Stimulated activated CD8-positive, alpha-beta memory T cell treated with anti-CD3 and anti-CD28 coated beads, Interleukin-4, amount 100 ng/mL, for 1 hour (primary cell): ENCODE measurements at places on chromosomes 7 and 10.

DNA sequence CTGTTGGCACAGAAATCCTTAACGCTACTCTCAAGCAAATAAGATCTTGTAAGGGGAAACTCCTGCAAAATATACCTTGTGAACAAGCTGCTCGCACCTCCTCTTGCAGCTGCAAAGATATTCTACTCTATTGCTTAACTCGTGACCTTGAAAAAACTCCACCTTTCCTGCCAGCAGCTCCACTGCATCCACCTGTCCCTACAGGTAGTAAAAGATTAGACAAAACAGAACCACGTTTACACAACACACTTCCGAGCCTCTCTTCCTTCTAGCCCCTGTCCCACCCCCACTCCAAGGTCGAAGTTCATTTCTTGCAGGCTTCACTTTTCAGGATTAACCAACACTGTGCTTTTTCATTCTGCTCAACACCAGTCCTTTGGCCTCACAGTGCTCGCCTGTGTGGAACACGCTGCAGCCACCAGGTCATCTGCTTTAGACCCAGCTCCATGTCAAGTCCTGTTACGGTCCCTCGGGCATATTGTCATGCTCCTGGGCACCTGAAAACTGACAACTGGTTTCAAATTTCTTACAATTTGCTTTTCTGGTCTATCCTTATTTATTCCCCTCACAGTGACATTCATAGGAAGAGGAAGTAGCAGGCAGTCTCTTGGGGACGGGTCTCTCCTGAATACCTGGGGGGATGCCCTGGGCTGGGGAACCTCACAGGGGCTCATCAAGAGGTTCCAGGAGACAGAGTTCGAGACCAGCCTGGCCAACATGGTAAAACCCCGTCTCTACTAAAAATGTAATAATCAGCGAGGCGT is 165.8 kb upstream of the KLF14 start:
- no peak for DNase-seq

- no peak for DNase-seq
Measured at GRCh38 chr10:15216700-15217099, 48.2 kb upstream of the NMT2 start.

DNA sequence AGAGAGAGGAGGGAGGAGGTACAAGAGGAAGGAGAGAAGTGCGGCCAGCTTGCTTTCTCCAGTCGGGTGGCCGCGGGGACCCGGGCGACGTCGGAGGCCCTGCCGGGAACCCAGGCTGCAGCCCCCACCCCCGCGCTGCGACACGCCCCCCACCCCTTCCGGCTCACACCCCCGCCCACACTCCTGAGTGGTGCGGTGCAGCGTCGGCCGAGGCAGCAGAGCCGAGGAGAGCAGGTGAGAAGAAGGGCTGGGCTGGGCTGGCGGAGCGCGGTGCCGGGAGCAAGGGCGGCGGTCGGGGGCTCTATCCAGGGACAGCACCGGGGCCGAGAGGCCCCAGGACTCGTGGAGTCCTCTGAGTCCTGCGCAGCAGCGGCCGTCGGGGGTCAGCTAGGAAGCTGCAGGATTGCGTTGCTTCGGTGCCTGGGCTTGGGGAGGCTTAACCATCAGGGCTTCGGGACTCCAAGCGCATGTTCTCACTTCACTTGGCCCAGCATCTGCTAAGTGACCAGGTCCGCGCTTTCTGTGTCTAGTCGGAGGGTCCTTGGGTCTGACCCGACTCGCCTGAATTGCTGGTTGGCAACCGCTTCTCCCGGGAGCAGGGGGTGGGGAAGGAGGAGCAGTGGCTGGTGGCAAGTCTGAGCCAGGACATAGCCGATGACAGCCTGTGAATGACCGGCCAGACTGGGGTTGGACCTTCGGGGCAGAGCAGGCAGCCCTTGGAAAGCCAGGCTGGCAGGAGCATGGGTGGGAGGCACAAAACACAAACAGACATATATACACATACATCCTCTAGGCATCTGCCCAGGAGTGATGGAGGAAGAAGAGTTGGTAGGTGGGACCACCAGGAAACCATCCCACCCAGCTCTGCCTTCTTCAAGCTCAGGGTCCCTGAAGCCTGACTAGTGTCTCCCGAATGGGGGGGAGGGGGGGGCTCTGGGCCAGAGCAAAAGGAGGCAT is 683 bp downstream of the CHAT start:
- DNase-seq: no peak

DNA sequence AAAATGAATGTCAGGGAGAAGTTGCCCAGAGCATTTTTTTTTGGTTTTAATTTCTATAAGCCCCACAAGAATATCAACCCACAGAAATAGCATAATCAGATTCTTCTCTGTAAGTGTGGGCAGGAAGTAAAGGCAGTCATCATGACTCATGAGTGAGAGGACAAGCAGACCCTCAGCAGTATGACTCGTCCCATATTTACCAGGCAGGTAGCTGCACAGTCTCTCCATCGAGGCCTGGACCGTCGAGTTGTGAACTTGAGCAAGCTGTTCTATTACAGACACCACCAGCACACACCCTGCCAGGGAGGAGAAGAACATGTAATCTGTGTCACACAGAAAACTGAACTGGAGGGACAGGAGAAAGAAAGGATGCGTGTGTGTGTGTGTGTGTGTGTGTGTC is 37.8 kb downstream of the AOAH start:
- no peak for DNase-seq

- DNase-seq: no peak
Measured at GRCh38 chr10:45534572-45534971, 138.0 kb downstream of the ZFAND4 start.

DNA sequence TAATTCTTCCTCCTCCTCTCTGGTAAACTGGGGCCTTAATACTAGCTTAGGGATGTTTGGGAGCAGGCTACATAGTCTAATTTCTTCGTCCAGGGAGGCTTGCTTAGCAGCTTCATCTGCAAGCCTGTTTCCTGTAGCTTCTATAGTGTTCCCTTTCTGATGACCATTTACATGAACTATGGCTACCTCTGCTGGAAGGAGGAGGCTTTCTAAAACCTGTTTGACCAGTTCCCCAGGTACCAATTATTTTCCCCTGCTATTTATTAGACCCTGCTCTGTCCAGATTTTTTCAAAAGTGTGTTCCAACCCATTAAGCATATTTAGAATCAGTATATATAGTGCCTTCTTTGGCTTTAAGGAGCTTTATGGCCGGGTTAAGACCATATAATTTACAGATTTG is 38.8 kb upstream of the DNAH11 start:
- no peak for DNase-seq

DNA sequence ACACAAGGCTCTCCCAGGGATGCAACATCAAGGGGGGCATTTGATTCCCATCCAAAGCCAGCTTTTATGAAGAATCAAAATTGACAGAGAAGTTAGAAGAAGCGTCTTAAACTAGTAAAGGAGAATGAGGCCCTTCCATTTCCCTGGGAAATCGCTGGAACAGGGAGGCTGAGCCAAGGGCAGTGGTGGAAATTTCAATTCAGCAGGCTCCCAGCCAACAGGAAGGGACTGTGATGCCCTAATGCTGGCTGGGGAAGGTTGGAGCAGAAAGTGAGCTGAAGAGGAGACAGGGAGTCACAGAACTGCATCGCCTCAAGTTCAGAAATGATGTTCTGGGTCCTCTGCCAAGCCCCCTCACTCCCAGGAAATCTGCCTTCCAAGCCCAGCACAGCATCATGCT is 517.3 kb downstream of the GRID1 start:
- DNase-seq: no peak

DNA sequence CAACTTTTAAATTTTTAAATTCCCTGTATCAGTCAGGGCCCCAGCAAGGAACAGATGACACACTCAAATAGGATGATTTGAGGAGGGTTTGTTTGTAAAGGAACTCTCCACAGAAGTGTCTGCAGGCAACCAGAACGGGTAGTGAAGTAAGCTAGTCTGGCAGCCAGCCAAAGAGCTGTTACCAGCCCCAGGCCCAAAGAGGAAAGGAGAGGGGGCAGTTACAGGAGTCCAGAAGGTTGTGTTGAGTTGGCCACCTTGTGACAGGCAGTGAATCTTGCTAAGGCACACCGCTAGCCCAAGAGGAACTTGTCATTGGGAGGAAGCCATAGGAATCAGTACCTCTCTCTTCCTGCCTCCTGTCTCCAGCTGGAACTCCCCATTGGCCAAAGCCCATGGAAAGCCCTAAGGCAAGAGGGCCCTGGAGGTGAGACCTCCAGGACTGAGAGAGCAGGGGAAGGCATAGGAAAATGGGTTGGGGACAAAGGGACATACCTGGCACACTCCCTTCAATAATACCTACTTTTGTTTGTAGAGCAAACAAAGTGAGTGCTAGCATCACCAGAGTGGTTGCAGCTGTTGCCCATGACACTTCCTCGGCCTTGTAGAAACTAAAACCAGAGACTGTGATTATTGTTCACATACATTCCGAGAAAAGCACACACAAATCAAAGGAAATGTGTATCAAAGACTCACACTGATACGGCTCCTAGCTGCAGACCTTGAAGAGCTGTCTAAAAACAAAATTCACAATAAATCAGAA is 25.4 kb upstream of the GATAD1 start:
- DNase-seq: no peak

- no peak for DNase-seq
Measured at GRCh38 chr10:128122931-128123330, 3.3 kb downstream of the MKI67 start.

DNA sequence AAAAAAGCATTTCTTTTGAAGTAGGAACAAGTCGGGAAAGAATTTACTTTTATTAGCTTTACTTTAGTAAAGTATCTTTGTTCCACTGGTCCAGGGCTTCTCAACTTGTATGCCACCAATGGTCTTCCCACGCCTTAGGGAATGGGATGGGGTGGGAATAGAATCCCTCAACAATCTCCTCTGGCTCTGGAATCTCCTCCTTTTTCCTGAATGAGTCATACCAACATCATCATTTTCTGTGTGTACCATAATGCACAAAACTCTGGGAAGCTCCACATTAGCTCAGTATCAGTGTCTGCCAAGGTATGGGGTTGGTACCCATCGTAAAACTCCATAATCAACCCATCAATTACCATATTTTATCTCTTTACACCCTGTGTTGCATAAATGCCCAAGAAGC is 159.4 kb upstream of the BMPER start:
- no peak for DNase-seq

DNA sequence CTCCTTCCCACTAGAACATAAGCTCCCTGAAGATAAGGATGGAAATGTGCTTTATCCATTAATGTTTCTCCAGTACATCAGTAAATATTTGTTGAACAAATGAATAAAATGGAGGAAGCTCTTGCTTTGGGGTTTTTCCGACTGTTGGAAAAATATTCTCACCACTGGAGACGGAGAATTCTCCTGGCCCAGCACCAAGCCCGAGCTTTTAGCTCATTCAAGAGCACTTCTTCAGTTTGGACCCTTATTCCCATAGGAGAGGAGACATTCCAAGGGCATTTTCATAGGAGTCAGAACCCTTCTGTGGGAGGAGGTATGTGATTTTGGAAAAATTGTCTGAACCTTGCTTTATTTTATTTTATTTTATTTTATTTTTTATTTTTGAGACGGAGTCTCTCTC is 21.0 kb downstream of the SUFU start:
- DNase-seq: no peak

DNA sequence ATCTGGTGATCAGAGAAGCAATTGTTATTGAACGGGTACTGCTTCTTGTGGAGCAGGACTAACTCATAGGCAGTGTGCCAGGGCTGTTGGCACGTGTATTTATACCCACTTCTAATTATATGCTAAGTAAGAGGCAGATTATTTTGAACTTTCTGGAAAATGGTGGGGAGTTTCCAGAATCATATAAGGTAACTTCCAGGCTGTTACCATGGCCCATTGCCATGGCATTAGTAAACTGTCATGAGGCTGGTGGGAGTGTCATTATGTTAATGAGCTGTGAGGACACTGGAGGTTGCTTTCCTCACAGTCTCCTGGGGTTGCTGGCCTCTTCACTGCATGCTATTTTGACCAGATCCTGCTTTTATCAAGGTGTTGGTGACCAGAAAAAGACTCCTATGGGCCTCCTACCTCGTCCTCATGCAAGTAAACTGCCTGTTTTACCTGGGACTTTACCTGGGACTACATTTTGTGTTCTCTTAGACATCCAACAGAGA is 122.6 kb downstream of the KCND2 start:
- no peak for DNase-seq

DNA sequence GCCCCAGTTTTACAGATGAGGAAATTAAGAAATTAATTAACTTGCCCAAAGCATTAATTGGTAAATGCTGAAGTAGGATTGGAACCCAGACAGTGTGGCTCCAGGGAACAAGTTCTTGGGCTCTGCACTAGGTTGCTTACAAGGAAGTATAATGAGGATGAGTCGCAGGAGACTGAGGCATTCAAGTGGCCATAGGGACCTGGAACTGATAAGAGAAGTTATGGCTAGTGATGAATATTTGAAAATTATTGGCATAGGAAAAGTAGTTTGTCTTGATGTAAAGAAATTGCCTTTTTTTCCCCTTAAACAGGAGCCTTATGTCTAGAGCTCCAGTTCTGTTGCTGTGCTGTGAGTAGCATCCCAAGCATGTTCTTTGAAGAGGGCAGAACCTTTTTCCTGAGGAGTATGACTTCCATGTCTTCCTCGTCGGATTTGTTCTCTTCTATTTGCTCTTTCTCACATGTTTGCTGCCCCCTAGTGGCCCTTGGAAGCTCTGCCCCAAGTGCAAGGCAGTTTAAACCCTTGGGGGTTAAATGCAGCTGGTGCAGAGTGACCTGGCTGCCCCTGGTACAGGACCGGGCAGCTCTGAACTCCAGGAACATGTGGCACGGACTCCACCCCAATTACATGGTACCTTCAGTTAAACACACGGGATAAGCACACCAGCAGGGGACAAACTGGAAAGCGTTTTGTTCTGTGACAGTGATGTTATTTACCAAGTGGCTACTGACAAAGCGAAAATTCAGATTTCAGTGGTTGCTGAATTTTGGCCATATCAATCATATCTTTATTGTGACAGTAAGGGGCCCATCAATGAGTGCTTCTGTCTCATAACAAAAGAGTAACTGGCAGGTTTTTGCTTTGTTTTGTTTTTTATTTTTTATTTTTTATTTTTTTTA is 148.8 kb downstream of the HECW1 start:
- DNase-seq: peak; percentile 34

GRCh38 chr10:122140461-122140902 is 130.6 kb upstream of the BTBD16 start:
- no peak for DNase-seq

DNA sequence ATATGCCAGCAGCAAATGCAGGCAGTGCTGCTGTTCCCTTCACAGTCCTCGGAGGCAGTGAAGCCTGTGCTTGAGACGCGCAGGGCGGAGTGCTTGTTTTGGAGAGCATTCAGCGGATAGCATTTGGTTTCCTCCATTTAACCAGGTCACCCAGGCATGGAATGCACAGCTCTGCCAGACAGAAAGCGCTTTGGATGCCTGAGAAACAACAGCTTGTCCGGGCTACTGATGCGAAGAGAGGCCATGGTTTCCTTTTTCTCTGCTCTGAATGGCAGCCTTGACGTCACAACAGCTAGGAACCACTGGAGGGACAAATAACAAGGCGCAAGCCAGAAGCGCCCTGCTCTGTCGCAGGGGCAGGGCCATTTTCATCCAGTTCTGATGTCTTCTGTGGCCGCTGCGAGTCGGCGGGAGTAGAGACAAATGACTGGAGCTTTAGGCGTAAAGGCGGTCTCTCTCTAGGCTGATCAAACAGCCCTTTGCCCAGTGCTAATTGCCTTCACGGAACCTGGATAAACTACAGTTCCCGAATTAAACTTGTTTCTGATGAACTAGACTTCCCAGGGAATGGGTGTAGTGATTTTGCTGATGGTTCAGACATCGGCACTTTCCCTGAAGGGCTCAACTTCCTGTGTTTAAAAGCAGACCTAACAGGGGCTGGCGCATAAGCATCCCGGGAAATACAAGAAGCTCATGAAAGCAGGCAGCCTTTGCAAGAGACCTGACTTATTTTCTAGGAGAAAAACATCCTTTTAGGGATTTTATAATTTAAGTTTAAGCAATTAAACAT is 187.6 kb upstream of the KLF14 start:
- DNase-seq: no peak
